Smooth muscle cell of the coronary artery (primary cell): ENCODE measurements at places on chromosomes 11 and 22. TPM values are rescaled to one million over a fixed set of nuclear protein-coding genes. Genes with fewer than 3 reads are reported as not detected.

GSTT2 gene
- 0.23 TPM in 1 of 2 replicates, not detected in the other for total RNA-seq

DNAJB13 gene
- 0.15 TPM in 1 of 2 replicates, not detected in the other for total RNA-seq

ANKRD49 gene
- total RNA-seq: 6.8 and 8.7 TPM in 2 replicates

OR4C13 gene
- not detected in 2 replicates for total RNA-seq

MPPED1 gene
- not detected in 2 replicates for total RNA-seq

TRIM44 gene
- total RNA-seq: 17.1 and 21.1 TPM in 2 replicates

LRRC74B gene
- not detected in 2 replicates for total RNA-seq

DLG2 gene
- 0.45 and 4.6 TPM in 2 replicates for total RNA-seq

HMOX1 gene
- total RNA-seq: 24.1 and 94.4 TPM in 2 replicates

NLRP14 gene
- 0.08 TPM in 1 of 2 replicates, not detected in the other for total RNA-seq

USH1C gene
- not detected in 2 replicates for total RNA-seq

DEUP1 gene
- not detected in 2 replicates for total RNA-seq

MS4A4A gene
- not detected in 2 replicates for total RNA-seq

CCDC88B gene
- 0.12 and 3.2 TPM in 2 replicates for total RNA-seq

ARHGEF17 gene
- total RNA-seq: 20.4 and 29.5 TPM in 2 replicates

MYOD1 gene
- total RNA-seq: not detected in 2 replicates

SPCS2 gene
- total RNA-seq: 22.3 and 56.0 TPM in 2 replicates

HEPN1 gene
- 0.08 TPM in 1 of 2 replicates, not detected in the other for total RNA-seq

MRPL49 gene
- total RNA-seq: 25.4 and 41.2 TPM in 2 replicates

CFAP300 gene
- 1.4 and 5.5 TPM in 2 replicates for total RNA-seq

WNT7B gene
- total RNA-seq: not detected in 2 replicates

LSP1 gene
- total RNA-seq: 0.53 and 25.2 TPM in 2 replicates

RAB1B gene
- 53.5 and 63.5 TPM in 2 replicates for total RNA-seq

SYT9 gene
- total RNA-seq: not detected in 2 replicates

PTGDR2 gene
- total RNA-seq: 0.12 TPM in 1 of 2 replicates, not detected in the other

TMEM121B gene
- total RNA-seq: 0.08 TPM in 1 of 2 replicates, not detected in the other
